ENCODE measurements at places on chromosomes 7 and 10.

- DNase-seq = no peak
These were observed 129.1 kb upstream of the BTBD16 start for GRCh38 chr10:122141821-122142640.

GRCh38 chr7:17130281-17131059 lies 168.0 kb upstream of the AHR start:
- peak; percentile 5 for DNase-seq

DNA sequence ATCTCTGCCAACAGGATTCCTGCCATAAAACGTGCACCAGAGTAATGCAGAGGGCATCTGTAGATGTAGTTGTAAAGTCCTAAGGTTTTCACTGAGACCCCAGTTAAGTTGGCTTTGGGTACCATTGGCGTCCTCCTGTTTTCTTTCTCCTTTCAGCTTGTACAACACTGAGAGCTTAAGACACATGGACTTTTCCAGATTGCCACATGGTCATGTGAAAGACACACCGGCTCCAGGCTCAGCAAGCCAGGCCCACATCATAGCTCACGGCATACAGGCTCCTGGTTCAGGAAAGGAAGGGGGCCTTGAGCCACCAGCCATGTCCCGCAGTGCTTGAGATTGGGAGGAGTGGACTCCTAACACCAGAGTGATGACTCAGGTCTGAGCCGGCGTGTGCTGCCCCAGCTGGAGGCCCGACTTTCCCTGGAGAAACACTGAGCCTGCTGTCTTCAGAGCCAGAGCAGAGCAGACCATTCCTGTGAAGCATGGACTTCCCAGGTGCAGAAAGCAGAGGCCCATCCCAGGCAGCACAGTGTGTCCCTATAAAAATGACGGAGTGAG lies 252.7 kb downstream of the PRPF18 start:
- DNase-seq = no peak

GRCh38 chr10:102643336-102644065 lies 778 bp upstream of the TRIM8 start:
- peak; percentile 83 for DNase-seq

- no peak for DNase-seq
These were observed 89.6 kb downstream of the FZD1 start for GRCh38 chr7:91353848-91354247.

DNA sequence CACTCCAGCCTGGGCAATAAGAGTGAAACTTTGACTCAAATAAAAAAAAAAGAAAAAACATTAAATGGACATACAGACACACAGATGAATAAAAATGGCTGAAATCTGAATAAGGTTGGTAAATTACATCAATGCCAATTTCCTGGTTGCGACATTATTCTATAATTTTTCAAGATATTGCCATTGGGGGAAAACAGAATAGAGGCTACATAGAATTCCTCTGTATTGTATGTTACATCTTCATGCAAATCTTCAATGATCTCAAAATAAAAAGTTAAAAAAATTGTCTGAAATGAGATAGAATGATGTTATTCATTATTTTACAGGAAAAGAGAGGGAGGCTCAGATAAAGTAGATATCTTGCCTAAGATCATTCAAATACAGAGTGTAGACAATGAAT lies 234.0 kb downstream of the SDHAF3 start:
- DNase-seq = no peak

- DNase-seq = no peak
These were observed 16.5 kb upstream of the INPP5A start for GRCh38 chr10:132521041-132521465.

GRCh38 chr10:11381023-11381422 lies 230.4 kb downstream of the USP6NL start:
- no peak for DNase-seq

- no peak for DNase-seq
These were observed 83.3 kb upstream of the DNAJC1 start for GRCh38 chr10:22086730-22087401.

- DNase-seq = no peak
These were observed 43.1 kb downstream of the CUX1 start for GRCh38 chr7:101860316-101861217.

DNA sequence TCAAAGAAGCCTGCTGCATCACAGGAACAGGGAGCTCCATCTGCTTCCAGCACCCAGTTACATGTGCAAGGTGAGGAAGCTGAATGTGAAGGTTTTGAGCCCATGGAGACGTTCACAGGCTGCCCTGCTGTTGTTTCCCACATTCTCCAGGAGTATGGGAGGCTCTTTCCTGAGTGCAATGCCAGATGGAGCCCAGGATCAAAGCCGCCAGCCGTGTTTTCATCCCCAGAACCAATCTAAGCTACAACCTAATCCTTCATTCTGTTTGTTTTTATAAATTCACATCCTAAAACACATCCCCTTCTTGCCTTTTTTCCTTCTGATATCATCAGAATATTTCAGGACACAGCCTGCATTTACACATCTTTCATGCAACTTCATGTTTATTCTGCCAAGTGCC lies 98.9 kb upstream of the PRR15 start:
- DNase-seq = no peak

- DNase-seq = no peak
These were observed 20.8 kb upstream of the CDH23 start for GRCh38 chr10:71375952-71376351.

DNA sequence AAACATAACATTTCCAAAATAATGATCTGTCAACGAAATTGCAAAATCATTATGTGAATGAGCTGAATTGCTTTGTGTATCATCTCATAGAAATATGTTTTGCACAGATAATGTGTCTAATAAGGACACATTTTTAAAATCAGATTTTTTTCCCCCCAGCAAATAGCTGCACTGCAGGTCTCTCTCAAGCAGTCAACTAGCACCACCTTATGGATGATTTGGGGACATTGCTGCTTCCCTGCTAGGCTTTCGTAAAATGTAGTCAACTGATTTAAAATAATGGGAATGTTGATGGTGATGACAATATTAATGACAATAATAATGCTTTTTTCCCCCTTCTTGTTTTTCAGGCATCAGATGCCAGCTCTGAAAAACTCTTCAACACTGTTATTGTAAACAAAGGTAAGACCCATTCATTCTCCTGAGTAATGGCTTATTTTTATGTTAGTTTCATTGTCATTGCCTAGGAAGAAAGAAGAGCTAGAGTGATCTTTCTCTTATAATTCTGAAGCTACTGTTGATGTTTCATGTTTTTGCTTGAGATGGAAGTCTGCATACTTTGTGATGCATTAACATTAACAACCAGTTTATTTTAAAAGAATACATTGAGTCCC lies 433.6 kb upstream of the GALNT17 start:
- DNase-seq = peak; percentile 74

DNA sequence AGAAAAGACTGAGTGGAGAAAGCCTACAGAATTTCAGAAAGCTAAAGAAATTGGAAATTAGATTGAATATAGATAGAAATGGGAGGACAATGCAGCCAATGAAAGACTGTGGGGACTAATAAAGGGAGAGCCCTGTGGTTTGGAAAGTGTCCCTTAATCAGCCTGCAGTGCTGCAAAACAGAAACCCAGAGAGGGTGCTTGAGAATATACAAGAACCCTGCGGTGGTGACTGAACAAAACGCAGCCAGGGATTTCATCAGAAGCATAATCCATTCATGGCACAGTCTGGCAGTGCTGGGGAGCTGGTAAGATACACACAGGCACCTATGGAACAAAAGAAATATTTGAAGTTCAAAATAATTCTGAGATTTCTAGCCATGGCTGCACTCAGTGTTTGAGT lies 19.1 kb downstream of the CEP41 start:
- peak; percentile 32 for DNase-seq

- no peak for DNase-seq
These were observed 6.8 kb upstream of the PARD3 start for GRCh38 chr10:34821587-34822585.

GRCh38 chr10:101225846-101226421 lies 3.3 kb downstream of the LBX1 start:
- no peak for DNase-seq

GRCh38 chr10:124037784-124038183 lies 55.6 kb downstream of the CHST15 start:
- DNase-seq = no peak

DNA sequence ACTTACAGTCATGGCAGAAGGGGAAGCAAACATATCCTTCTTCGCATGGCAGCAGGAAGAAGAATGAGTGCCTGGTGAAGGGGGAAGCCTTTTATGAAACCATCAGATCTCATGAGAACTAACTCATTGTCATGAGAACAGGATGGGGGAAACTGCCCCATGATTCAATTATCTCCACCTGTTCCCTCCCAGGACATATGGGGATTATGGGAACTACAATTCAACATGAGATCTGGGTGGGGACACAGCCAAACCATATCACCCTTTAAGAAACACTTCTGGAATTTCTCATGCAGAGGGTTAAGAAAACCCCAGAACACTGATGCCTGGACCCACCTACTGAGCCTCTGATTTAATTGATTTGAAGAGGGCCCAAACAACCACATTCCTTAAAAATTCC lies 63.3 kb upstream of the DNAJB12 start:
- no peak for DNase-seq

DNA sequence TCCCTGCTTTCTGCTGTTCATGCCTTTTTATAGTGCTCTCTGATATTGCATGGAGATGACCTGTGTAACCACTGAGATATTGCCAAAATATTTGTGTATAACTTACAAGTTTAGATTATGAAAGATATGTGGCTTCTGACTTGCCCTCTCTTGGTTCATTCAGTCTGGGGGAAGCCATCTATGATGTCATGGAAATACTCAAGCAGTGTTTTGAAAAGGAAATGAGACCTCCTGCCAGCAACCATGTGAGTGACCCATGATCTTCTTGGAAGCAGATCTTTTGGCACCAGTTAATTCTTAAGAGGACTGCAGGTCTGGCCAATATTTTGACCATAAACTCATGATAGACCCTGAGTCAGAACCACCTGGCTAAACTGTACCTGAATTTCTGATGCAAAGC lies 183.0 kb downstream of the THSD7A start:
- no peak for DNase-seq

DNA sequence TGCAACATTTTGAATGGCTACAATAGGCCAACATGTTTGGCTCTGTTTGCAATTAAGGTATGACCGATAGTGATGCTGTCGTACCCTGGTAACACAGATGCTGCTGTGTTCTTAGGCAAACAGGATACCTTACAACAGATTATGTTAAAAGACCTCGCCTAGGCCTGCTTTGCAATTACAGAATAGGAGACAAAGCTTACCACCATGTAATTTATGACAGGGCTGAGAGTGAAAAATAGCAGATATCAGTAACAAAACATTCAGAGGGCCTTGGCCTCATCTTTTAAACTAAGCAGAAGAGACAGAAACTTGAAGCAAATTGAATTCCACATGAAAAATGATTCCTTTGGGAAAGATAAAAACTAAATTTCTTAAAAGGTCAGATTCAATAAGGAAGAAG lies 29.4 kb upstream of the ABLIM1 start:
- DNase-seq = no peak

DNA sequence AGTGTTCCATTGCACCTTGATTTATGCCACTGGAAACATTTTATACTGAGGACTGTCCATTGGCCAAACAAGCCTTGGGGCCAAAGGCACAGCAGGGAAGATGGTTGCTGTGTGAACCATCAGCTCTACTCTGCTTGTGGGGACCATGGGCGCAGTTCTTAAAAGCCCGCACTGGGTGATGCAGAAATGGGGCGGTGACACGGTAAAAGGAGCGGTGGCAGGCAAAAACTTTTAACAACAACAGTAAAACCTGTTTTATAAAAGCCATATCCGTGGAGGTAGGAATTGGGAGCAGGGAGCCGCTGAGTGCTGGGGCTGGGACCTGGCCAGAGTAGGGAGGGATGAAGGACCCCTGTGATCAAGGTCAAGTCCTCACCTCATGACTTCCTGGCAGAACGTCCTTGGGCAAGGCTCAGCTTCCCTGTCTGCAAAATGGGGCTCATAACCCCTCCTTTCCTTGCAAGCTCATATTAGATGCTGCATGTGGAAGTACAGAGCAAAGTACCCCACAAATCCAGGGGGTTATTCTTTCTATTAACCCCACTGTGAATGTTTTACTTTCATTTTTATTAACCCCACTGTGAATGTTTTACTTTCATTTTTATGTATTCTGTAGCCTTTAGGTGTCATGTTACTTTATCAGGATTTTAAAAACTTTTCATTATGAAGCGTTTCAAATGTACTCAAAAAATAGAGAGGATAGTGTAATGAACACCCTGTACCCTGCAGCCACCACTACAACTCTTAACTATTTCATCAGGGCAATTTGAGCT lies 78.3 kb downstream of the GRK5 start:
- DNase-seq = no peak

DNA sequence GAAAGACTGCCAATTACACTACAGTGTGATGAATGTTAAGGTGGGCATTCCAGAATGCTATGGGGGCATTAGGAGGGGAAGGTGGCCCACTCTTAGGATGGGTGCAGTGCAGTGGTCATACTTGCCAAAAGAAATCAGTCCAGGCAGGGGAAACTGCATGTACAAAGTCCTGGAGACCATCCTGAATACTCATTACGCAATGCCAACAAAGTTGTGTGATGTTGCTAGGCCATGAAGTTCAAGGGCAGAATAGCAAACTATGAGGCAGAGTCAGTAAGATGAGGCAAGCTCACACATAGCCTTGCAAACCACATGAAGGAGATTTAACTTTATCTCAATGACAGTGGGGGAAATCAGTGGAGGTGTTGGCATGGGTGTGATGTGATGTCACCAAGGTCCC lies 49.8 kb upstream of the SLC35B4 start:
- no peak for DNase-seq

DNA sequence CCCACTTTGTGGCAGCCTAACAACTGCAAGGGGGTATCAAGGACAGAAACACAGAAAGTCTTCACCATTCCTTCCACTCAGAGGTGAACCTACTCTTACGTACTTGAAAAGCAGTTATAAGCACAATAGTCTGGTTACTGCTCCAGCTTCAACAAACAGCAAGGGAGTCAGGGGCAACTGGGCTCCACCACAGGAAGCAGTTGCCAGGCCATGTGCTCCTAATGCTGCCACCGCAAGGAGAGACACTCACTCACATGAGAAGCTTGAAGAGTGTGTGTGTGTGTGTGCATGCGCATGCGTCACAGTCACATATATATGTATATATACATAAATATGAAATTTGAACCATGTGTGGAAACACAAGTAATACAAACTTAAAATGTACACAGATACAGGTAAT lies 65.5 kb downstream of the GRB10 start:
- peak; percentile 59 for DNase-seq

DNA sequence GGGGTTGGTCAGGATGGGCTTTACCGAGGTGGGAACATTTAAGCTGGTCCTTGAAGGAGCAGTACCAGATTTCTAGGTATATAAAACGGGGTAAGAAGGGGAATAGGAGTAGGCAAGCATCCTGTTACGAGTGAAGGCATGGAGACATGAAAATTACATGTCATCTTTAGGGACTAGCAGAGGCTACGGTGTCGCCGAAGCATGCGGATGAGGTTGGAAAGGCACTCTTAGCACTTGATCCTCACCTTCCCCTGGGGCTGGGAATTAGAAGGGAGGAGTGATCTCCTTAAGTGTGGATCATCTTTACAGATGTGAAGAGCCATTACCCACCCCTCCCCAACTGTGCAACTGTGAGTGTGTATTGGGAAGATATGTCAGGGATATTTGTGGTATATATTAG lies 13.8 kb upstream of the ZRANB1 start:
- no peak for DNase-seq
